Cardiac fibroblast (primary cell): ENCODE measurements at places on chromosomes 16 and 17.

- no peak for DNase-seq
Measured at GRCh38 chr17:4945944-4946280, 2.4 kb downstream of the PFN1 start.

GRCh38 chr16:64695684-64696083, 426.2 kb downstream of the CDH11 start:
- DNase-seq: peak; percentile 84

GRCh38 chr17:48567209-48567608, 10.9 kb downstream of the HOXB4 start:
- DNase-seq: no peak

GRCh38 chr17:56206351-56206750, 53.1 kb downstream of the ANKFN1 start:
- no peak for DNase-seq

DNA sequence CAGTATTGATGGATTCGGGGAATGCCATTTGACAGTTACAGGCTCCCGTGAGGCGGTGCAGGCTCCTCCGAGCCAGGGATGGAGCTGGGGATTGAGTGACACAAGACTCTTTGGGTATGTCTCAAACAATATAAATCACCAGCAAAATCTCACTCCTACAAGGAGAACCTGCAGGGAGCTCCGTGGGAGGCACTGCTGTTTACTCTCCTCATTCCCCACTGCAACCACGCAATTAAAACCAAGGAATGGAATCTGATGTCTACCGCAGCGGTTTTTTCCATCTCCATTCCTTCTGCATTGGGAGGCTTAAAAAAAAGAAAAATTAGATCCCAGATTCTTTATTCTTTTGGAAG, 157.9 kb downstream of the WWOX start:
- DNase-seq: no peak

GRCh38 chr17:81044764-81045589, 10.0 kb downstream of the BAIAP2 start:
- peak; percentile 68 for DNase-seq

DNA sequence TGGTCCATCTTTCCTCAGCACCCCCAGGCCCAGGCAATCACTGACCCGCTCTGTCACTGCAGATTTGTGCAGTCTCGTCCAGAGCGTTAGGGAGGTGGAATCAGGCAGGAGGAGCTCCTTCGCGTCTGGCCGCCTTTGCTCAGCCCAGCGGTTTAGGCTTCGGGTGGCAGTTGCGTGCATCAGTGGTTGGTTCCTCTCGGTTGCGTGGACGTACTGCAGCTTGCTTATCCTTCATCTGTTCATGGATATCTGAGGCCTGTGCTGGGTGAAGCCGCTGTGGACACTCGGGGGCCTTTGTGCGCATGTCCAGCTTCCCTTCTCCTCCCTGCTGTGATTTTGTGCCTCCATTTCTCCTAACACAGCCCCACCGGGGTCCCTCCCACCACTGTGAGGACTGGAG, 4.7 kb upstream of the P2RX1 start:
- no peak for DNase-seq

GRCh38 chr17:57406131-57406980, 150.0 kb downstream of the MSI2 start:
- peak; percentile 65 for DNase-seq

GRCh38 chr16:66588981-66589713, 9.9 kb downstream of the CMTM2 start:
- DNase-seq: peak; percentile 43

- DNase-seq: no peak
Measured at GRCh38 chr17:40309031-40309948, at the start of gene RARA. RARA (plus strand) TSS chr17:40309180; CDS start chr17:40331219, 22,039 bp downstream.

DNA sequence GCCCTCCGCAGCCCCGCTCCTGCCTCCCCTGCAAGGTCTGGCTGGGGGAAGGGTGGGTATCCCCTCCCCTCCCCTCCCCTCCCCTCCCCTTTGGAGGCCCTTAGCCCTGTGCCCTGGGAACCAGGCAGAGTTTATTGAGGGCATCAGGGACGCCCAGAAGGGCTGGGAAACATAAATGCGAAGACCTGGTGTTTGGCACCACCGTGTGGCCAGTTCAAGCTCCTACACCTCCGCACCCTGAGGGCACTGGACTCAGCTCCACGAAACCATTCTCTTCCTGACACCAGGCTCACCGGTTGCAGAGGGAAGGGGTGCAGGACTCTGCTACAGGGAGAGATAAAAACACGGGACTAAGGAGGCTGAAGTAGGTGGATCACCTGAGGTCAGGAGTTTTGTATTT, 1.0 kb upstream of the AIPL1 start:
- peak; percentile 74 for DNase-seq

DNA sequence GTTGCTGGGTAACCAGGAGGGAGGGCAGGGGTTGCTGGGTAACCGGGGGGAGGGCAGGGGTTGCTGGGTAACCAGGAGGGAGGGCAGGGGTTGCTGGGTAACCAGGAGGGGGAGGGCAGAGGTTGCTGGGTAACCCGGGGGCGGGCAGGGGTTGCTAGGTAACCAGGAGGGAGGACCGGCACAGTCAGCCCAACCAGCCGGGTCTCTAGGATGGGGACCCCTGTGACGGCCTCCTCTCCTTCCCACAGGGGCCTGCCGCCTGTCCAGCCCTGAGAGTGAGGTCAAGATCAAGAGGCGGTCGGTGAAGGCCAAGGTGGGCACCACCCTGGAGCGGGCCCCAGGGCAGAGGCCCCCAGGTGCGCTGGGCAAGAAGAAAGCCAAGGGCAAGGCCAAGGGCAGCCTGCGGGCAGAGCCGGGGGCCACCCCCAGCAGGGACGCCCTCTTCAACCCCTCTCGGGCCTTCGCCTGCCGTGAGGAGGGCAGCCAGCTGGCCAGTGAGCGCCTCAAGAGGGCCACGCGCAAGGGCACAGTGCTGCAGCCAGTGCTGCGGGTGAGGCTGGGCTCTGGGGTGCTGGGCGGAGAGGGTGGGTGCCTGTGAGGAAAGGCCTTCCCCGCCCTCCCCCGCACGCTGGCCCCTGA, 54.6 kb downstream of the ACTG1 start:
- no peak for DNase-seq

DNA sequence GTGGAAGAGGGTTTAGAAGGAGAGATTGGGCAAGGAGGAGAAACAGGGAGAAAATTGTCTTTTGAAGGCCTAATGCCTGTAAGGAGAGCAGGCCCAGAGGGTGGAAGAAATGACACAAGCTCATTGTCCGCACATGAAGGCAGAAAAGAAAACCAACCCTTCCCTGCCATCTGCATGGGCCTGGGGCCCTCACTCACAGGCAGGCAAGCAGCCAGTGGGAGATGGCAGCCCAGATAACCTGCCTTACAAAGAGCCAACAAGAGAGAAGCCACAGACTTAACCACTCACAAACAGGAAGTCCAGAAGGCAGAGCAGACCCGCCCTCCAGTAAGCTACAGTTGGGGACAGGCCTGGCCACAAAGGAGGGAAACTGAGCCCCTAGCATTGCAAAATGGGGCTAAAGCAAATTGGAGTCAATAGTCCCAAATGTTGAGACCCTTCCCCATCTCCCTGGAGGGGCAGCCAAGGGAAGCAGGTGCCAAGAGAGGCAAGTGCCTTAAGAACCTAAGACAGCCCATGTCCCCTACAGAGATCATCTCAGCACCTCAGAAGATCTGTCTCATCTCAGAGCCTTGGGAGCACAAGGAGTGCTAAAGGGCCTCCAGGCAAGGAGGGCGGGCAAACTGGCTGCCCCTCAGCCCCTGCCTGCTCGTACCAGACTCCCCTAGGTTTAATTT, 7.3 kb upstream of the TSPOAP1 start:
- DNase-seq: no peak

- DNase-seq: peak; percentile 22
Measured at GRCh38 chr17:1188812-1189504, 9.2 kb upstream of the ABR start.

DNA sequence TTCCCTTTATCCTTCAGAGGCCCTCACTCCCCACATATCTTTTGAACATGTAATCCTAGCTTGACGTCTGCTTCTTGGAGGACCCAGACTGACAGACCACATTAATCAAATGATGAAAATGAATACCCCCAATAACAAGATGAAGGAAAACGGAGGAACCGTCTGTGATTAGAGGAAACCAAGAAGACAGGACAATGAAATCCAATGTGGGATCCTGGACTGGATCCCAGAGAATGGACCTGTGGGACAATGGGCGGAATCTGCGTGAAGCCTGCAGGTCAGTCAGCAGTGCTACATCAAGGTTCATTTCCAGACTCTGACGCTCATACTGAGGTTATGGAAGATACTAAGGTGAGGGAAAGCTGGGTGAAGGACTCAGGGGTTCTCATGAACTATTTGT, 35.9 kb downstream of the MBTPS1 start:
- no peak for DNase-seq

DNA sequence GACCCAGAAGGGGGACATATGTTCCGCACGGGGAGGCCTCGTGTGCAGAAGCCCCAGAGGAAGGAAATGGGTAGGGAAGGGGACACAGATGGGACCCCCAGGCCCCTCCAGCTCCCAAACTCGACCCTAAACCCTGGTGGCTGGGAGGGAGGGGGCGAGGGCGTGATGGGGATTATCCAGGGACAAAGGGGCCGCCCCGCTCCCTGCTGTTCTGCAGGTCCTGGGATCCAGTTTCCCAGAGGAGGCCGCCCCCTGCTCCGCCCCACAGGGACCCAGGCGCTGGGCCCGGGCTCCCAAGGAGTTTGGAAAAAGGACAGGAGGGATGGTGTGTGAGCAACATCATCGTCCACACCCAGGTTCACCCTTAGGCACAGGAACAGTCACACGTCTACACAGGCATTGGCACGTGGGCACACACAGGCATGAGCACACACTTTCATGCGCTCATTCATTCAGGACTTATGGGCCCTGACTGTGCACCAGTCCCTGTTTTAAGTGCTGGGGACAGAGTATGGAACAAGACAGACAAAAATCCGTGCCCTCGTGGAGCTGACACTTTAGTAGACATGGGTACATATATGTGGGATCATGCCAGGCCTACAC, 12.8 kb upstream of the FBXL19 start:
- no peak for DNase-seq

- DNase-seq: no peak
Measured at GRCh38 chr17:54518706-54519105, 381.9 kb upstream of the TOM1L1 start.

DNA sequence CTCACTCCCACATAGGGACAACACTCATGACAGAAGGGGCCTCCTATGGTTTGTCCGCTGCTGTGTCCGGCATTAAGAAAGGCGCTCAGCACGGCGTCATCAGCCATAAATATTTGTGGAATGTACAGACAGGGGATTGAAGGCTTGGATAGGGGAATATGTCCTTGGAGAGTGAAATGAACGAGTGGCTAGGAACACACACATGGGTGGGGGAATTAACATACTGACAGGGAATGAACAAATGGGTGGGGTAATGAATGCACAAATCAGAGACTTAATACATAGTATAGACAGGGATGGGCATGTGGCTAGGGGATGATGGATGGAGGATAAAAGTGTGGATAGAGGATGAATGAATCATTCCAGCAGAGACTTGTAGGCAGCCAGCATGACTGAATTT, 154.0 kb upstream of the HSBP1 start:
- DNase-seq: peak; percentile 65
